Bladder microvascular endothelial cell (primary cell): ENCODE measurements at places on chromosomes 6 and 20. TPM values are rescaled to one million over a fixed set of nuclear protein-coding genes. Genes with fewer than 3 reads are reported as not detected.

The HNF4A gene
- under 0.01 TPM in 1 of 2 replicates, not detected in the other for total RNA-seq

The CTSZ gene
- 221 and 536 TPM in 2 replicates for total RNA-seq

The RGS17 gene
- total RNA-seq = 0.65 and 3.0 TPM in 2 replicates

The OR12D3 gene
- not detected in 2 replicates for total RNA-seq

The XKR7 gene
- not detected in 2 replicates for total RNA-seq
